C1 segment of cervical spinal cord (tissue), 14 donors: ENCODE measurements at places on chromosomes 5 and 9.

DNA sequence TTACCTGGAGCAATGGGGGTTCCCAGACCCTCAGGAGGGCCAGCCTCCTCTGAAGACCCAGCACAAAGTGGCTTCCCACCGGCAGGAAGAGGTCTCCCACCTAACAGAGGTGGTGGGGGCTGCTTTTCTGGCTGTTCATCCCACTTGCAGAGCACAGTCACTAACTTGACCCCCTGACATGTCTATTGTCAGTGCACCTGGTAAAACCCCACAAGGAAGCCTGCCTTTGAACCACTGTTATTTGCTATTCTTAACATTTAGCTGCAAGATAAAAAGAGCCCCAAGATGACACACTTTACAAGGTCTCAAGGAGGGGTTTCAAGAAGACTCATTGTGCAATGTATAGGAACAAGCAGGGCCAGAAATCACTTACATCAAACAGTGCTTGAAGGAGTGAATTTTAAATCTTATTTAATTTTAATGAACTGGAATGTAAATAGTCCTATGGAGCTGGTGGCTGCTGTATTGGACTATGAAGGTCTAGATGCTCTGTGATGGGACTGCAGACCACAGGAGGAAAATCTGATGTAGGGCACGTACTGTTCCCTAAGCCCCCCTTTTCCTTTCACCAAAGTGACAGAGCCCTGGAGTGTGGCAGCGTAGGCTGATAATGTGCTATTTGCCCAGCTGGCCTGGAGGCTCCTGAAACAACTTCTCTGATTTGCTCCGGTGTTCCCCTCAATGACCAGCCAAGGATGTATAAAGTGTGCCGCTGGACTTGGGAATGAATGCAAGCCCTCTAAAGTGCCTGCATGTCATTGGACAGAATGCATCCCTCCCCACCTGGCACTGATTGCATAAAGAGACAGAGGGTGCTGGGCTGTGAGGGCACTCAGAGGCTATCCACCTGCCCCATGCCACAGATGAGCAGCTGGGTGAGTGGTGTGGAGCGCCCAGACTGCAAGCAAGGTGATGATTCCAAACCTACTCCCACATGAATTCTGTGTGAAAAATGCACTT is 80.2 kb downstream of the PTPN3 start:
- DNase-seq, result no peak

DNA sequence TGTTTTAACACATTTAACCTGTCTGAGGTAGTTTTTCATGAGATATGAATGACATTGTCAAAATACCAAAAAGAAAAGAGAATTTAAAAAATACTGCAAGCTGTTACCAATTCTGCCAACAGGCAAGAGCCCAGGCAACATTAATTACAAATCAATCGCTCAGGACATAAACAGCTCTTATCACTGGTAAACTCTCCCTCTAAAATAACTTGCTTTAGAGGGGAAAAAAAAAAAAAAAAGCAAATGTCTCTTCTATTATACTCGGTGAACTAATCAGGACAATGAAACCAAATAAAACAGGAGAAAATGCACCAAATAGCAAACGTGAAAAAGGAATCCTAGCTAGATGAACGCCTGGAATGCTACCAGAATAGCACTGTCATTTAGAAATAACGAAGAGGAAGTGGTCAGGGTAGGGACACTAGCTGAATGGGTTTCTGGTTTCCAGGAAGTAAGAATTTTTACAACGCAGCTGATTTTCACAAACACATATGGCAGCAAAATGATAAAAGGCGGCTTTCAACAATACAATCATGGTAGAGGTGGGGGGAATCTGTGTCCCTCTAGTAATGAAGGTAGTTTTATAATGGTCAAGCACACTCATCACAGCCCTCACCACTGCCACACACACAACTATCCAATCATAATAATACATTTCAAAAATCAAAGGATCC is 94.9 kb downstream of the DENND1A start:
- DNase-seq, result no peak

GRCh38 chr9:88583901-88584596 is 49.1 kb downstream of the NXNL2 start:
- DNase-seq, result no peak

DNA sequence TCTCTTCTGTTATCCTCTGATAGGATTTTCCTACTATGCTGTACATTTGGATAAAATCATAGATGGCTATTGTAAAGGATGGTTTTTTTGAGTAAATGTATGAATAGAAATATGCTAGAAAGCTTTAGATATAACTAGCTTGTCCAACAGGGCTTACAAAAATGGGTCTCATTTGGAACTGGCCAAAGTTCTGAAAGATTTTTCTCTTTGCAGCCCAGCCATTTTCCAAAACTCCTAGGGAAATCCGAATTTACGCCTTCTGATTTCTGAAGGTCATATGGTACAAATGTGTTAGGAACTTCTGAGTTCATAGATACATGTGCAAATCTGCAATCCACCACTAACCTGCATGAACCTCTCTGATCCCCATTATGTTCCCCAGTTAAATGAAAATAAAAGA is 603.9 kb upstream of the C9orf72 start:
- no peak for DNase-seq

- DNase-seq, result no peak
These were observed 17.1 kb upstream of the IL6ST start for GRCh38 chr5:56011835-56012234.
